ENCODE measurements at places on chromosomes 11 and 22. TPM values are rescaled to one million over a fixed set of nuclear protein-coding genes. Genes with fewer than 3 reads are reported as not detected.

- H3K27me3 ChIP-seq = no peaks in the 10 kb centered on the region
- DNase-seq = peak; percentile 6
- peaks cover 17% of the 10 kb centered on the region for H3K4me1 ChIP-seq
- no peak overlapping the region for H3K4me3 ChIP-seq
Measured at GRCh38 chr11:46203746-46204145, 73.7 kb upstream of the CREB3L1 start.

DNA sequence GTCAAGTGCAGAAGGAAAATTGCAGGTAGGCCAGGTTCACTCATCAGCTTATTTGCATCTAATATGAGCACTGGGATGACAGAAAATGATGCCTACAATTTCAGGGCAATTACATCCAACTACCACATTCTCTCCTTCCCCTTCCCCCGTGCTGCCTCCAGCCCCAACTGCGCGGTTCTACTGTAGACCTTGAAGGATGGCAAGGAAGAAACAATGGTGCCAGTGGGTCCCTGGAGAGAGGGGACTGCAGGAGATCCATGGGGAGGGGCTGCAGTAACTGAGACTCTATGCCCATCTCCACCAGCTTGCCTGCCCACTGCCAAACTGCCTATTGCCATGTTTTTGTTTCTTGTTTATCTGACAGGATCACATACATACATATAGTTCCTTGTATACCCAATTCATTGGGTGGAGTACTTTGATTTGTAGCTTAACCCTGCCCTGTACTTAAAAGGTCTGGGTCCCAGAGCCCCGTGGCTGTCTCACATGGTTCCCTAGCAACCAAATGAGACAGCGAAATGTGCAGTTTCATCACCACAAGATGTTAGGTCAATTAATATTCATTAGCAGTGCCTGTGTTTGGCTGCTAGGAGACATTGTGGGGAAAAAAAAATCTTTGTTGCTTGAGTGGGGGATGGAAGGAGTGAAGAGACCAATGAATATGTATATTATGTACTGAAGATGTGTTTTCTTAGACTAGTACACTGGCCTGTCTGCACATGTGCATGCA, 253.5 kb upstream of the PLET1 start:
- no peak overlapping the region for H3K4me3 ChIP-seq
- no peaks in the 10 kb centered on the region for H3K36me3 ChIP-seq
- no peak for DNase-seq
- peaks cover 30% of the 10 kb centered on the region for H3K27me3 ChIP-seq
- no peak overlapping the region for H3K27ac ChIP-seq

- H3K36me3 ChIP-seq = no peaks in the 10 kb centered on the region
- no peak overlapping the region for H3K4me3 ChIP-seq
- H3K4me1 ChIP-seq = no peaks in the 10 kb centered on the region
- no peak for DNase-seq
- no peaks in the 10 kb centered on the region for H3K27me3 ChIP-seq
- no peak overlapping the region for H3K27ac ChIP-seq
Measured at GRCh38 chr11:68044145-68044813, 5.5 kb downstream of the TCIRG1 start.

GRCh38 chr22:38981005-38981991, 849 bp upstream of the APOBEC3B start:
- DNase-seq = peak; percentile 72
- peaks cover 20% of the 10 kb centered on the region for H3K27me3 ChIP-seq
- peak overlapping the region; percentile 73 for H3K4me3 ChIP-seq
- H3K4me1 ChIP-seq = peaks cover 15% of the 10 kb centered on the region
- no peaks in the 10 kb centered on the region for H3K36me3 ChIP-seq

DNA sequence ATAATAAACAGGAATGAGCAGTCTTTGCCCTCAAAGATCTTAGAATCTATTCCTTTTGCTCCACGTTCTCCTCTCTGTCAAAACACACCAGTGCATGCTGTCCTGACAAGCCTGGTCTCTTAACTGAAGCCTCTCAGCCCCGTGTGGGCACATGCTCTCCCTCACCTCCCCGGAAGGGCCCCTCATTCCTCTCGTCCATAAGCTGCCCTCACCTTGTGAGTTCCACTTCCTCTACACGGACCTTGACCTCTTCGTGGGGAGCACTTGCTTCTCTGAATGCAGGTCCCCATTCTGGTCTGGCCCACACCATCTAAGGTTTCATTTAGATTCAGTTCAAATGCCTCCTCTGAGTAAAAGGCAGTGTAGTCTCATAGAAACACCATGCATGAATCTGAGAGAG, 412.3 kb upstream of the SYN3 start:
- no peaks in the 10 kb centered on the region for H3K27me3 ChIP-seq
- H3K4me3 ChIP-seq = no peak overlapping the region
- H3K4me1 ChIP-seq = no peaks in the 10 kb centered on the region
- H3K36me3 ChIP-seq = no peaks in the 10 kb centered on the region
- no peak overlapping the region for H3K27ac ChIP-seq

DNA sequence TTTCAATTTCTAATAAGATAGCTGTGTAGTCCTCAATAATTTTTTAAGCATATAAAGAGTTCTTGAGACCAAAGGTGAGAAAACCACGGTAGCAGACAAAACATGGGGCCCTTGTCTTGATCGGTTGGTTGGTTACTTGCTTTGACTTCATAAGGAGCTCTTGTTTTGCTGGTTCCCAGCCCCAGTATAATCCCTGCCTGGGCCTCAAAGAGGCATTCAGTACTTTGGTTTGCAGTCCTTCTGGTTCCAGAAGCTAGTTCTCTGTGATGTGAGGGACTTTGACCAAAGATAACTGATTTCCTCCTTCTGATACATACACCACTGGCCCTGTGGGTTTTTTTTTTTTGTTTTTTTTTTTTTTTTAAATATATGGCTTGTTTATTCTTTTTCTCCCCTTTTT, 17.1 kb downstream of the MARK2 start:
- peaks cover 7% of the 10 kb centered on the region for H3K4me1 ChIP-seq
- H3K27me3 ChIP-seq = no peaks in the 10 kb centered on the region
- peaks cover 45% of the 10 kb centered on the region for H3K36me3 ChIP-seq
- H3K27ac ChIP-seq = no peak overlapping the region

DNA sequence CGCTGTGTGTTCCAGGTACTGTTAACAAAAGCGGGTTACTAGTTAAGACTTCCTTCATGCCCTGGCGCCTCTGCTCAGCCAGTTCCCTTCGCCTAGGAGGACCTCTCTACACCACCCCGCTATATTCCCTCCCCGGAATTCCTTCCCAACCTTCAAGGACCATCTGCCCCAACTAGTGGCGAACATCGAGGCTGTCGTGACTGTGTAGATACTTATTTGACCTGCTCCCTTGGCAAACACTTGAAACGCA, 450 bp upstream of the BCL2L13 start:
- peak overlapping the region; percentile 100 for H3K27ac ChIP-seq
- peaks cover 37% of the 10 kb centered on the region for H3K36me3 ChIP-seq
- peak overlapping the region; percentile 89 for H3K4me3 ChIP-seq
- no peak for DNase-seq

The PKP3 gene
- 177 TPM for total RNA-seq

The SHANK3 gene
- total RNA-seq = 1.9 TPM

The SCGB1C1 gene
- not detected for total RNA-seq
